ENCODE measurements at places on chromosomes 2 and 18.
A peak's percentile ranks its signal among the peaks of the same experiment; 100 is the strongest.

GRCh38 chr18:70132999-70133398 is 72.5 kb downstream of the RTTN start:
- peak; percentile 45 for DNase-seq

DNA sequence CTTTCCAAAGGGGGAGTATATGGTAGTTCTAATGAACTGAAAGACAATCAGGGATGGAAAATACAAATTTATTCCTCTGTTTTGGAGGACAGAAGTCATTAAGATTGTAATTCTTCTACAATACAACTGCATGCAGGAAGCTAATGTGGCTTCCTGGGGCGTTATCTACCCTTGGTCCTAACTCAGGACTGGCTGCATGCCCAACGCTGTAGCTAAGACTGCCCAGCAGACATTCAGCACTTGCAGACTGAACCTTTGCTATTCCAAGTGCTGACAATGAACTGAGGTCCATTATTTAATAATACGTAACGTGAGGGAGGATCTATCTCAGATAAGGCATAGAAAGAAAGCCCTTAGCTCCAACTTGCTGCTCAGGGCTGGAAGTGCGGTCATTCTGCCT is 53.2 kb downstream of the ZAP70 start:
- no peak for DNase-seq

- DNase-seq: no peak
Measured at GRCh38 chr18:21834299-21834660, 93.7 kb downstream of the MIB1 start.

- no peak for DNase-seq
Measured at GRCh38 chr2:207390302-207391095, 139.3 kb upstream of the CREB1 start.

GRCh38 chr2:219561179-219562048 is 9.9 kb downstream of the OBSL1 start:
- no peak for DNase-seq

DNA sequence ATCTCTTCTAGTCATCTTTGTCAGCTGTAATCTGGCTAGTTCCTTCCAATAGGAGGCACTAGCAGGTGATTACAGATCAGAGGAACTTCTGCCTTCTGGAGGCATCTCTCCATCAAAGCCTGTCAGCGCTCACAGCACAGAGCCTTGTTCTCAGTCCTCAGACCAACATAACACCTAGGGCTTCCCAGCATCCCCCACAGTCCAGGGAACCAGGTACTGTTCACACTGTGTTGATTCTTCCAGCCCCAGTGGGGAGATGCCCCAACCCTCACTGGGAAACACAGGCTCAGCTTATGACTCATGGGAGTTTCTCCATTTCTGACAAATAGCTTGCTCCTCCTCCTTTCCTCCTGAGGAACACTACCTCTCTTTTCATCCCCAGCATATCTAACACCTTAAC is 601.7 kb downstream of the CBLN2 start:
- peak; percentile 15 for DNase-seq

DNA sequence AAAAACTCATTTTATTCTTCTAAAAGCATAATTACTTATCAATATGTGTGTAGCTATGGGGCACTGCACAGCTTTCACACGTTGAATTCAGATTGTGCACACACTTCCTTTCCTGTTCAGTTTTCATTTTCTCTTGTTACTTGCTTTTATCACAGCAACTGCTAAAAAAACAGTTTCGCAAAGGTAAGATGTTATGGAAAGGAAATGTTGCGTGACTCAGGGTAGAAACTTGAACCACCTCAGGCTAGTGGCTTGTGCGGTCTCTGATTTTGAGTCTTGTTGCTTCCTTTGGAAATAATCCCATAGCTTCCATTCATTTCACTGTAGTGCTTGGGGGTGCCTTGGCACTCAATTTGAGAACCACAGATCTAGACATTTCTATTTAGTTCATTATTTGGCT is 171.9 kb downstream of the FMNL2 start:
- DNase-seq: peak; percentile 94

- no peak for DNase-seq
Measured at GRCh38 chr2:219595256-219595655, 2.4 kb upstream of the STK11IP start.

DNA sequence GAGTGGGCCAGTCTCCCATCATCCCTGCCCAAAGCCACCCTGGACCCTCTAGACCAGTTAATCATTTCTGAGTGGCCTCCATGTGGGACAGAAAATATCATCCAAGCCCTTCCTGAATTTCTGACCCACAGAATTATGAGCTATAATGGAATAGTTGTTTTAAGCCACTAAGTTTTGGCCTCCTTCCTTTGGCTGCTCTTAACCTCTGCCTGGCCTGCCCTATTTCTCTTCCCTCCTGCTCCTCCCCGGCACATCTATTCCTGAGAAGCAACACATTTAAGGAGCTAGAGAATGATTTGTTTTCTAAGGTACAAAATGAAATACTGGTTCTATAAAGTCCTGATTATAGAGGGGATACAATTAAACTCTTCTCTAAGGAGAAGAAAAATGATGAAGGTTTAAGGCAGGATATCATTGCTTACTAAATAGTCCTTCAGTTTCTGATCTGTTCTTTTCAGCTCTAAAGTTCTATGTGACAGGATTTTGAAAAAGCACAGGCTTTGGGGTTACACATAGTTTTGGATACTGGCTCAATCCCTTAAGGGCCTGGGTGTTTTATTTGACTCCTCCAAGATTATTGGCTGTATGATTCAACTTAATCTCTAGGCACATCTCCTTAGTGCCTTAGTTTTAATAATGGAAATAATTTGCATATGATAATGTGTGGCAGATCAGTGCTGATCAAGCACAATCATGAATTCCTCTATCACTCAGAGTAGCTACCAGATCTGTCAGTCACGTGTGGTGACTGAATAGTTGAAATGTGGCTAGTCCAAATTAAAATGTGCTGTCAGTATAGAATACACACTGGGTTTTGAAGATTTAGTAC is 240.3 kb downstream of the VAPA start:
- DNase-seq: no peak

GRCh38 chr2:238169048-238169707 is 10.4 kb downstream of the ERFE start:
- DNase-seq: peak; percentile 63

Data from HT1080 (cell line).